ENCODE measurements at places on chromosomes 1 and 21.

DNA sequence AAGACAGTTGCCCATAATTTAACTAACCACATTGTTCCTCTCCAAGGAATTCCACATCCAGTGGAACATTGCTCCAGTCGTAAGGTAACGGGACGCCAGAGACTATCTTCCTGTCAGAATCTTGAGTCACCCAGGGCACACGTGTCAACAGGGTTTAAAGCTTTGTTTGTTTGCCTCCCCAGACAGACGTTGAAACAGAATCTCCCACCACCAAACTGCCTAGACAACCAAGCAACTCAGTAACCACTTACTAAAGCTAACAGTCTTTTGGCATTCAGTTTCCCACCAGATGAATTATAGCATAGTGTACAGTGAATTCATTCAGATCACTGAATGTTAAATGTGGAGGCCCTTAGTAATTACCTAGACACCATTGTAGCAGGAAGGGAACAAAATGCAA, 439.5 kb downstream of the PLPP3 start:
- DNase-seq, result no peak

GRCh38 chr1:83129107-83129506, 869.8 kb downstream of the TTLL7 start:
- no peak for DNase-seq

GRCh38 chr1:43526002-43526401, 4.7 kb upstream of the PTPRF start:
- peak; percentile 79 for DNase-seq

GRCh38 chr1:204194771-204195170, 1.5 kb downstream of the KISS1 start:
- no peak for DNase-seq
